ENCODE measurements at places on chromosomes 12 and 14.

GRCh38 chr14:91533623-91534022 lies 23.5 kb upstream of the PPP4R3A start:
- no peak for DNase-seq

- DNase-seq, result no peak
These were observed 13.7 kb upstream of the ZNF740 start for GRCh38 chr12:53166837-53167236.

GRCh38 chr14:33932576-33933345 lies 18.1 kb downstream of the EGLN3 start:
- DNase-seq, result no peak

DNA sequence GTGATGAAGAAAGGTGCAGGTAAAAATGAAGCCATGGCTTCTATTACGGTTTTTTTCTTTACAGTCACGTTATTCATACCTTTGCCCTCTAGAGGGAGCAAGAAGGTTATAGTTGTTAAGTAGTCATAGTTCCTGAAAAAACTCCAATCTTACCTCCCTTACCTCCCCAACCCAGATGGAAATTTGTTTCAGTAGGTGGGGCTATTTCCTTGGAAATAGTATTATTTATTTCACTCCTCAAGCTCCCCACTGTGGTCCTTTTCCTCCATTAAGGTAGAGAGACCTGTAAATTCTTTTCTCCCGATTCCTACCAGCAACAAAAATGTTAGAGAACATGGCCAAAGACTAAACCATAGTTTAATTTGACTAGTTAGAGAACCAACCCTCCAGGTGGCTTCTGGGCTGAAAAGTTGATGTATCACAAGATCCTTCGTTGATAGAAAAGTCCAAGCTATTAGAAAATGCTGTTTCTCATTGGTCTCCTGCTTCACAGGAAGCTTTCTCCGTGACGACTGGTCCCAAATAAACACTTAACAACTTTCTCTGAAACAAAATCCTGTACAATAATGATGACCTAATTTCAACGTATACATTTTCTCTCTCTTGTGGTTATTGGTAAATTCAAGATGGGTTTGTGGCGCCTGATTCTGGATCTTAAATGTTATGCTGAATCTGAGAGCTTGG lies 43.5 kb downstream of the TMX1 start:
- no peak for DNase-seq

GRCh38 chr14:84783511-84783910 lies 746.4 kb upstream of the FLRT2 start:
- DNase-seq, result no peak

- DNase-seq, result no peak
These were observed 378.8 kb upstream of the SOX5 start for GRCh38 chr12:24328261-24328660.

- no peak for DNase-seq
These were observed 47.4 kb upstream of the ELK3 start for GRCh38 chr12:96146747-96147146.

DNA sequence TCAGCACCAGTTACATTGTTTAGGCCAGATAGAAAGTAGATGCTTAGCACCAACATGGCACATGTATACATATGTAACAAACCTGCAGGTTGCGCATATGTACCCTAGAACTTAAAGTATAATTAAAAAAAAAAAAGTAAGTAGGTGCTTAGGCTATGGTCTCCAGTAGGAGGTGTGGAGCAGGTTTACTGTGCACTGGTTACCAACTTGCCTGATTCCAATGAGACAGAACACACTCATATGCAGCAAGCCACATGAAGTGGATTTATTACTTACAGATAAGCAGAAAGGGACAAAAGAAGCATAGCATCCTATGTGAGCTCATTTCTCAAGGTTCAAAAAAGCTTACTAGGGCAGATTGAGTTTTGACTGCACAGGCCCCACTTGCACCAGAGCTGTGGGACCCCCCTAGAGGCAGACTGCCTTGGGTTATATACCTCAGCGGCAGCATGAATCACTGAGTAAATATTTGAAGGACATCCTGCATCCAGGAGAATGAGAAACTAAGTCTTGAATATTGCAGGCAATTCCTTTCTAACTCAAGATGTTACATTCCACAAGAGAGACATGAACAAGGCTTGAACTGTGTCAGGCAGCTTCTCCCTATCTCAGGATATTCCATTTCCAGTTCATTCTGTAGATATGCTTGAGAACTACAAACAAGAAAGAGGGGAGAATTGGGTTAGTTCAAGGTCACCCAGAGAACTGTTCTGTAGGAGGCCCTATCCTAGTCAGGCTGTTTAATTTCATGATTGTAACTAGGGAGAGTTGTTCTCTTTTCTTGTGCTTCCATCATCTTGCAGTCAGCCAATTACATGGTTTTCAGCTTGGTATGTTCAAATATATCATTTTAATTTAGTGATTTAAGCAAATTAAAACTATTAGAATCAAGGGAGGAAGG lies 30.1 kb downstream of the LRFN5 start:
- DNase-seq, result no peak

DNA sequence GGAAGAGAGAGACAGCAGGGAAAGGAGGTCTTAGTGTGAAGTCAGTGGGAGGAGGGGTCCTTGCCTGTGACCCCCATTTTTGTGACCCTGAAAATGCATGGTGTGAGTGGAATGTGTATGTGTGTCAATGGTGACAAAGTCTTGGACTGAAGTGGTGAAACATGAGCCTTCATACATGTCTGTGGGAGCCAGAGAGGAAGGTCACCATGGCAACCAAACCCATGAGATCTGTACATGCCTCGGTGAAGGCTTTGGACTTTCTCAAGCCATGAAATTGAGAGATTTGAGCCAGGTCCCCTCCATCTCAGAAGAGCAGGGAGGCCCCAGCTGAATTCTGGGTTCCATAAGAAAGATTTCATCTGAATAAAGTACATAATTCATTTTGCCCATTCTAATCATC lies 108.7 kb downstream of the TTC8 start:
- no peak for DNase-seq

All from mucosa of gallbladder (tissue), 1 donor.